Esophagus mucosa (tissue), 1 donor: ENCODE measurements at places on chromosomes 16 and 17.

GRCh38 chr16:78895681-78896080 is 704.9 kb downstream of the MAF start:
- no peak for ATAC-seq

DNA sequence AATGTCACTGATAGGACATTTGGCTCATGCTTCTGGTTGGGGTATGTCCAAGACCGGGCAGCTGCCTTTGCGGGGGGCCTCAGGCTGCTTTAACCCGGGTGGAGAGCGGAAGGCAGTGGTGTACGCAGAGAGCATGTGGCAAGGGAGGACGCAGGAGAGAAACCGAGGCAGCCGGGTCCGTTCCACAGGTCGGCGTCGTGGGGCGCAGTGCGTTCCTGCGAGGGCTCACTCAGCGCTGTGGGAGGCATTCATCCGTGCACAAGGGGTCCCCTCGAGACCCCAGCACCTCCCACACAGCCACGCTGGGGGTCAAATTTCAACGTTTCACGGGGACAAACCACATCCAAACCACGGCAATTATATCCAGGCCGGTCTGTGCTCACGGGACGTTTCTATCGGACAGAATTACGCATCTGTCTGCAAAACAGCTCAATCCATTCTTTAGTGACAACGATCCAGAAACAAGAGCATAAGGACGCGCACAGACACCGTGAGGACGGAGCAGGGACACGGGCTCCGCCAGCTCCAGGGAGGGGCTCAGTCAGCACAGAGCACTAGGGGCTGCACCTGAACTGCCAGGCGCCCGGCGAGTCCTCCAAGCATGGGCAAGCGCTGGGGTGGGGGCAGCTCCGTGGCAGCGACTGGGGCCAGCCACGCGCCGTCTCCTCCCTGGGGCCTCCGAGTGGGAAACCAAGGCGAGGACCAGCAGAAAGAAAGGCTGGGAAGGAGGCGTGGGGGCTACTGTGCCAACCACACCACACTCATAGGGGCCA is 108.4 kb upstream of the METRNL start:
- ATAC-seq, result no peak

DNA sequence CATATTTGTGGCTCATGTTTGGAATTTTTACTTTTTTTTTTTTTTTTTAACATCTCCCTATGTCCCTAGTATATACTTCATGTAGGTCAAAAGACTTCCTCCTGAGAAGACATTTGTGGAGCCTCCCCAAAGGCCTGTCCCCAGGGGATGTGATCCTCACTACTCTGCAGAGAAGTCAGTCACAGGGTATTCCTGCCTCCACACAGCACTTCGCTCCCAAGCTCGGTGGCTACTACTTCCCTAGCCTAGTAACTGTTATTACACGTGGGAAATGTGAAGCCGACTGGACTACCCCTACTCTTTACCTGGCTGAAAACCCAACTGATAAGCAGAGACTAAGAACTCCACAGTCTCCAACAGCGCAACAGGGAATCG is 116.8 kb downstream of the HIC1 start:
- ATAC-seq, result no peak

GRCh38 chr17:43056051-43056450 is 31.0 kb downstream of the RND2 start:
- no peak for ATAC-seq

DNA sequence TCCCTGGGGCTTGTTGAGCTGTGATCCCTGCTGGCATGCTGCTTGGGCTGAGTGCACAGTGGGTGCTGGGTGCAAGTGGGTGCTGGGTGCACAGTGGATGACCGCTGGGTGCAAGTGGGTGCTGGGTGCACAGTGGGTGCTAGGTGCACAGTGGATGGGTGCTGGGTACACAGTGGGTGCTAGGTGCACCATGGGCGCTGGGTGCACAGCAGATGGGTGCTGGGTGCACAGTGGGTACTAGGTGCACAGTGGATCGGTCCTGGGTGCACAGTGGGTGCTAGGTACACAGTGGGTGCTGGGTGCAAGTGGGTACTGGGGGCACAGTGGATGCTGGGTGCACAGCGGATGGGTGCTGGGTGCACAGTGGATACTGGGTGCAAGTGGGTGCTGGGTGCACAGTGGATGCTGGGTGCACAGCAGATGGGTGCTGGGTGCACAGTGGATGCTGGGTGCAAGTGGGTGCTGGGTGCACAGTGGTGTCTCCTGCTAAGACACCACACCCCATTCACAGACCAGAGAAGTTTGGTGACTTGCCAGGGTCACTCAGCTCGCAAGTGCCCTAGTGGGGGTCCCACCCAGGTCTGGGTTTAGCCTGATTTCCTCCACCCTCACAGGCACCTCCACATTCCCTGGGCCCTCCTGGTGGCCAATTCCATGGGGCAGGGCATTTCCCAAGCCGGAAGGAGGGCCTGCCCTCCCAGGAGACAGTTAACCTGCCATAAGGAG is 33.5 kb downstream of the ZFPM1 start:
- no peak for ATAC-seq

GRCh38 chr16:47304563-47304962 is 156.3 kb downstream of the ITFG1 start:
- no peak for ATAC-seq

GRCh38 chr16:89246903-89247733 is 29.6 kb downstream of the ZNF778 start:
- ATAC-seq, result peak; percentile 98

DNA sequence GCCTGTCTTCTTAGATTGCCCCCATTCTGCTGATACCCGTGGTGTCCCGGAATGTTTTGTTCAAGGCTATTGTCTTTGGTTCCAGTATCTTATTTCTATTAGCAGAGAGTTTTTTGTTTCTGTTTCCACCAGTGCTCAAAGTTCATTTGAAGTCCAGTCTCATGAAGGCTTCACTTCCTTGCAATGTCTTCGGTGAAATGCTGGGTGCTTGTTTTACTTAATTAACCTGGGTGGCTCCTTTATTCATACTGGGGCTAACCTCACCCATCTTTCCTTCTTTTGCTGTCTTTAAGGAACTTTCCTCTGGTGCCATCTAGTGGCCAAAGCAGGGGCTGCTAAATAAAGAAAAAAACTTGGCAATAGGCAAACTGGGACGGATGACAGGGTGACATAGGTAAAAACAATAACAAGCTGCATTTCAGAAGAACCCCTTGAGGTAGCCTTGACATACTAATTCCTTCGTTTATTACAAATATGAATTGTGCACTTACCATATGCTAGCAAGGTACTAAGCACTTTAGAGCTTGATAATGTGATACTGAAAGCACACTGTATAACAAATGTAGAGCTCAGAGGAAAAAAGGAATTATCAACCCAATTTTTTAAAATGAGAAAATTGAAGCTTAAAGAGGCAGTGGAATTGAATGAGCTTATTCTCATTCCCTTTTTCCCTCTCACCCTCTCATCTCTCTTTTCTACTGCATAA is 2.8 kb upstream of the SMIM36 start:
- ATAC-seq, result peak; percentile 60

- peak; percentile 15 for ATAC-seq
Observed at GRCh38 chr16:86834451-86835035, 256.2 kb downstream of the FOXL1 start.
